Neural crest cell (in vitro differentiated cells): ENCODE measurements at places on chromosomes 2 and 18.

GRCh38 chr2:118103951-118104940 is 16.0 kb downstream of the INSIG2 start:
- no peak for DNase-seq

DNA sequence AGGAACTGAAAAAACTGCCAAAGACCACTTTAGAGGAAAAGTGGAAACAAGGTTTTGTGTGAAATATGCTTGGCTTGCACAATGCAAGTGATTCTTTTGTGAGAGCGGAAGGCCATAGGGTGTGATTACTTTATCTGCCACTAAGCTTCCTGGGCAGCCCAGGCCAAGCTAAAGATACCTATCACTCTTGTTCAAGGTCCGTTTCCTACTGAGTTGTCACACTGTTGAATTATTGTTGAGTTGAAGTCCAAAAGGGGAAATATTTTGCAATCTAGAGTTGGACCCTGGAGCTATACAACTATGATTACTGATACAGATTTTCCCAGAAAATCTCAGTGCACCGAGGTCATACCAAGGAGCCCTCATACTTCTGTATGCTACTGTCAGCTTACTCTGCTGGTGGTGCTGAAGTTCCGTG is 72.7 kb upstream of the CTAGE1 start:
- DNase-seq: no peak

GRCh38 chr2:1718339-1719220 is 25.7 kb downstream of the PXDN start:
- no peak for DNase-seq

DNA sequence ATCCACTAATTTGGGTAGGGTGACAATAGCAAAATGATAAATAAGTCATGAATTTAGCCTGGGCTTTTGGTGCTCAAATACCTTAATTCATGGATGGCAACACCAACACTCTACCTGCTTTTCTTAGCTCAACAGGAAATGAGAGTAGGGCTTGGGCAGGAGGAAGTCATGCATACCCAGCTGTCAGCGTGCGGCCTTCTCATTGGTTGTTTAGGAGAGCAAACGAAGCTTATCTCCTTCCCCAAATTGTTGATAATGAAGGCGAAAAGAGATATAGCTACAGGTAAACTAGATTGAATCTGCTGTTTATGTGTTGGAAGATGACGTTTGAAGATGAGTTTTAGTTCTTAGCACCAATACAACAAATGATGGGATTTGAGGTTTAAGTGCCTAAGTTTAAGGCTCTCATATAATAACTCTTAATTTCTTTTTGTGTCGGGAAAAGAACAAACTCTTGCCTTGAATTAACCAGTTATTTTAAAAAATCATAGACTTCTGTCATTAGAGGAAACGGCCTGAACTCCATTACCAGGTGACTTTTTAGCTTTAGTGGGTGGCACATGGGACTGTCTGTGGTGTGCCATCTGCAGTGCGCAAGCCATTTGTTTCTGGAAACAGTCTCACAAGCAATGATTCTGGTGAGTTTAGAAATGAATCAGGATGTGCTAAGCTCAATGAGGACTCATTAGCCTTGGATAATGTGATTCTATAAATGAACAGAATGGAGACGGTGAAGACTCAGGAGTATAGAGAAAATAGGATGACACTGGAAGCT is 19.8 kb downstream of the MAP4K4 start:
- no peak for DNase-seq

- DNase-seq: no peak
Observed at GRCh38 chr2:187224989-187225388, 223.1 kb downstream of the CALCRL start.

- DNase-seq: no peak
Observed at GRCh38 chr2:210503725-210504191, 27.2 kb upstream of the LANCL1 start.

DNA sequence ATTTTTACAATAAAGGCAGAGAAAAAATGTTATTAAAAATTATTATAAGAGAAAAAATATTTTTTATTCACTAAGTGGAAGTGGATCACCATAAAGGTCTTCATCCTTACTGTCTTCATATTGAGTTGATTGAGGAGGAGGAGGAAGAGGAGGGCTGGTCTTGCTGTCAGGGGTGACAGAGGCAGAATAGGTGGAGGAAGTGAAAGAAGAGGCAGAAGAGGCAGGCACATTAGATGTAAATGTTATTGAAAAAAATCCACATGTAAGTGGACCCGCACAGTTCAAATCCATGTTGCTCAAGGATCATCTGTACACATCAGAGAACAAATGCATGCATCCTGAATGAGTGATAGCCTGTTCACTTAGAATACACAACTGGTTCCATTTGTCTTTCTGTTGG is 6.4 kb upstream of the SPATS2L start:
- no peak for DNase-seq
